Memory B cell (primary cell): ENCODE measurements at places on chromosomes 4 and X.

DNA sequence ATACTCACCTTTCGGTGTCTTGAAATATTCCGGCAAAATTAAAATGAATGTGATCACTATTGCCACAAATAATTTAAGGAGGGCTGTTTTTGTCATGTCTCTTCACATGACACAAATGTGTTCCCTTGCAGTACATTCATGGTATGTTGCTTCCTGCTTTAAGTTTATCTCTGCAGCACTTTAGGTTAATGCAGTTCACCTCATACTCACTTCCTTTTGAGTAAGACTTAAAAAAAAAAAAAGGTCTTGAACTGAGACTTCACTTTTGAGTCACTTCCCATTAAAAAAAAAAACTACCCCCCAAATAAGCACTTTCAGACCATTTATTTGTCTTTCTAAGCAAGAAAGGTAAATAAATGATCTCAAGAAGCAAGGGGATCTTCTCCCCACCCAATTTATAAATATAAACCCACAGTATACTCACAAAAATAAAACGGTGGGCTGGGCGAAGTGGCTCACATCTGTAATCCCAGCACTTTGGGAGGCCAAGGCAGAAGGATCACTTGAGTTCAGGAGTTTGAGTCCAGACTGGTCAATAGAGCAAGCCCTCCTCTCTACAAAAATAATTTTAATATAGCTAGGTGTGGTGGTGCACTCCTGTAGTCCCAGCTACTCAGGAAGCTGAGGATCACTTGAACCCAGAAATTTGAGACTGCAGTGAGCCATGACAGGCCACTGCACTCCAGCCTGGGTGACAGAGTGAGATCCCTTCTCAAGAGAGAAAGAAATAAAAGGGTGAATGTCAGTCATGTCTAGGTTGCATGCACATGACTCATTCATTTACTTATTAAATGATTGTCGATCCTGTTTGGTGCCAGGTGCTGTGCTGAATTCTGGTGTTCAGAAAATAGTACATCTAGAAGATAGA is at the start of gene TMEM156:
TMEM156 (minus strand) TSS at position 192 of the 868 bp plus-strand sequence; CDS start at position 96, 96 bp downstream.
- no peak for DNase-seq

DNA sequence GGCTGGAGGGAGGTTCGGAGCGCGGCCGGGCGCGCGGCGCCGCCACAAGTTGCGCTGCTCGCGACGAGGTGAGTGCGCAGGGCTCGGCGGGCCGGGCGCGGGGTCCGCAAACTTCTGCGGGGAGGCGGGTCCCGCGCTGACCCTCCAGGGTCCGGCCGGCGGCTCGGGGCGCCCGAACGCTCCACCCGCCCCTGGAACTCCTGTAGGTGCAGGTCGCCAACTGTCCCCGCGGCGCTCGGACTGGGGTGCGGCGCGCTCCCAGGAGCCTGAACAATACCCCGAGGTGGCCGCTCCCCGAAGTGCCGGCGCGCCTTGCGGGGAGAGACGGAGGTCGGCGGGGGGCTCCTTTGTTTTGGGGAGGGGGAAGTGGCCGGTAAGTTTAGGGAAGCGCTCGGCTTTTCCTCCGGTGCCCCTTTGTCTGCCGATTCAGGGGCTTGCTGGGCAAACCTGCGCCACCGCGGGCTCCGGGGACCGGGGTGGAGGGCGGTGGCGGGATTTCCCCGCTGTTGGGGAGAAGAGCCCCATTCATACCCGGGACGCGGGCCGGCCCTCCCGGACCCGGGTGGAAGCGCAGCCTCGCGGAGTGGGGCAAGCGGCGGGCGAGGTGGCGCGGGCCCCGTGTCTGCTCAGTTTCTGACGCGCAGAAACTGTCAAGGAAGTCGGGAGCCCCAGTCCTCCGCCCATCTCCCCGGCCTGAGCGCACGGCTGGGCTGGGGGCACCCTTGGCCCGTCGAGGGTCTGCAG is 694 bp downstream of the TBL1X start:
- peak; percentile 51 for DNase-seq

DNA sequence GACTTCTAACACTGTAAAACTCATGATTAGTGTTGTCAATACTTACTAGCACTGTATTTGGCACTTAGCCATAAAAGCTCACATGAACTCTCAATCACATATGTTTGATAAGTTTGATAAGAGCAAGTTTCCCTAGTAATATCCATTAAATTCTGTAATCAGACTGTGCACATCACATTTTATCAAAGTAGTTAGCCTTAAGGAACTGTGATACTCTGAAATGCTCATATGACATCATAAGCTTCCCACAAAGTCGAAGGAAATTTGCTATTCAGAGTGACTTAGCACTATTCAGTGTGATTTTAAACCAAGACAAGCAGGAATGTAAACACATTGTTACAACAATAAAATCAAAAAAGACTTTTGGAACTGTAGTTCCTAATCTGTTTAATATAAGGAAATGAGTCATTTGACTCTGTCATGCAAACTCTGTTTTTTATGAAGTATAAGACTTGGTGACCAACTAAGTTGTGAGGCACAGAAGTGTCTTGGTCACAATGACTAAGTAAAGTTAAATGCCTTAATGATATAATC is 6.7 kb downstream of the SLC7A11 start:
- DNase-seq, result no peak

DNA sequence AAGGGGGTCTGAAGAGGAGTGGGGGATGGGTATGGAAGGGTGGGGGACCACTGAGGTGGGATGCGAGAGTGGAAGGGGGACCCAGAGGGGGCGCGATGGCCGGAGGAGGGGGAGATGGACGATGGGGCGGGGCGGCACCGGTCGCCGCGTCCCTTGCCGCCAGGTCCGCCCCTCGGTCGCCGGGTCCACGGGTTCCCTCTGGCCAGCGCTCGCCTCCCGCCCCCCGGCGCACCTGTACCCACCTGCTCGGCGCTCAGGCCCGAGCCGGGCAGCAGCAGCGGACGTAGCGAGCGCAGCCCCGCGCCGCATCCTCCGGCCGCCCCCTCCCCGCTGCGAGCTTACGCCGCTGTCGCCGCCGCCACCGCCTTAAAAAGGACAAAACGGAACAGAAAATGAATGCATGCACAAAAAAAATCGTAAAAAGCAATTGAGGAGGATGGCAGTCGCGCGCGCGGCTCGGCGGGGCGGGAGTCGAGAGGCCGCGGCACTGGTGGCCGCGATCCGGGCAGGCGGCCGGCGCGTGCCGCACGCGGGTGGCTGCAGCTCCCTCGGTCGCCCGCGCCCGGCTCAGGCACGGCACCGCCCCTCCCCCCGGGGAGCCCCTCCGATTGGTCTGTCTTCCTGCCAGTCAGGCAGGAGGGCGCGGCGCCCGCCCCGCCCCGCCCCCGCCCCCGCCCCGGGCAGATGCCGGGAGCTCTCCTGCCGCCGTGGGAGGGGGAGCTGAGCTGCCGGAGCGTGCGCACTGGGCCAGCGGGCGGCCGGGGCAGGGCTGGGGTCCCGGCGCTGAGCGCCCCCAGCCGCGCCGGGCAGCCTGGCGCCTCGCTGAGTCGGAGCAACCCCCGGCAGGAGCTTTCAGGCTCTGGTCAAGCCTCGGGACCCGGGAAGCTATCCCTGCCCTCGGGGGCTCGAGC is at the start of gene JAKMIP1:
JAKMIP1 (minus strand) TSS at position 539 of the 911 bp plus-strand sequence. CDS start 87,699 bp downstream, outside the sequence.
- peak; percentile 60 for DNase-seq

GRCh38 chr4:79604152-79604551 is 196.1 kb upstream of the GK2 start:
- DNase-seq, result no peak

DNA sequence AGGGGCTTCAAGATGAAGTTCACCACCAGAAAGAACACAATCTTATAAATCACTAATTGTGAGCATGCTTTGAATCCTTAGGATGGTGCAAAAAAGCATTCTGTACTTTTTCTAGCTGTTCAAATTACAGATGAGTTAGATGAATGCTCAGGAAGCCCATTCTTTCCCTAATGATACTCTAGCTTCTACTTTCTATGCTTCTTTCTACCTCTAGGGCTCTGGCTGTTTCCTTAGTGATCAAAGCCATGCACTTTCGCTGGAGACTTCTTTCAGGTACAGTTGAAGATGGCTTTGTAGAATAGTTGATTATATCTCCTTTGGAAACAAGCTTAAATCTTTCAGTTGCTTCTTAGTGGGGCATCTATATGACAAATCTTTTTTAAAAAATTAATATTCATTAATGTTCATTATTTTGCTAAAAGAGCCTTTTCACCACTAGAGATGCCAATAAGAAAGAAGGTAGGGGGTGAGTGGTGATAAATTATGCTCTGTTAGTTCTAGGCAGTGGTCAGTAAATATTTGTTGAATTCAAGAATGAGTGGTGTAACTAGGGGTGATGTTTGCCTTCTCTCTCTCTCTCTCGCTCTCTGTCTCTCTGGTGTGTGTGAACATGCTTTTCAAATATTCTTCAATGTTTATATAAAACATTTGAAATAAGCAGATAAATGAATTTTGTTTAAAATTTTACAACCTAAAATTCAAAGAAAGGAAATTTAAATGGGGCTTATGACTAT is 169.4 kb downstream of the GLUD2 start:
- DNase-seq, result no peak

- DNase-seq, result no peak
Observed at GRCh38 chrX:103215425-103215991, 600 bp downstream of the BEX4 start.

DNA sequence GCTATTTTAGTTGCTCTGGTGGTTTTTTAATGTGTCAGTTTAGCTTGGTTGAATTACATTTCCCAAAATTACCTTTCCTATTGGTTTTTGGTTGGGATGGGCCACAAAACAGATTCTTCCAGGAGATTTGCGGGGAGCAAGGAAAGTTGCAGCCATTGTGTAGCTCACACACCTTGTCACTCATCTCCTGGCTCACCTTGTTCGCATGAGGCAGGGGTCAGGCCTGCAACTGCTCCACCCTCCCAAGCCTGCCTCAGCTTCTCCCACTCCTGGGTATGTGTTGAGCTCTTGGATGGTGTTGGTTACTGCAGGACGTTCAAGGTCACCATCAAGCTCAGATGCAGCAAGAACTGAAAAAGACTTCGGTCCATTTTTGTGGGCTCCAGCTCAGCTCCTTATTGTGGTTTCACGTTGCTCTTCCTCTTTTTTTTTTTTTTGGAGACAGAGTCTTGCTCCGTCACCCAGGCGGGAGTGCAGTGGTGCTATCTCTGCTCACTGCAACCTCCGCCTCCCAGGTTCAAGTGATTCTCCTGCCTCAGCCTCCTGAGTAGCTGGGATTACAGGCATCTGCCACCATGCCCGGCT is 95.6 kb upstream of the METTL14 start:
- DNase-seq, result no peak

DNA sequence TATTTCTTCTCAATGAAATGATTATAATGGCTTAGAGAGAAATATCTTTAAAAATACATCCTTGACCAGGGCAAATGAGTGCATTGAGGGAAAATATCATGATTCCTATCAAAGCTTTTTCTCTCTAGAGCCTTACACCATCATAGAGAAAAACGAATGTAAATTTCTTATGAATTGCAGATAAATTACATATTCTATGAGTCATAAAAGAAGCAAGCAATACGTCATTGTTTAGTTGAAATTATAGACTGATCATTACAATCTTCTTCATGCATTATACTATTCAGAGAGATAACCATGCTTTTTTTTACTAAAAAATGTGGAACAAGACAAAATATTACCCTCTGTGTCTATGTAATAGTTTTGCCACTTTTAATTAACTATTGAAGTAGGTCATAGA is 100.9 kb upstream of the RXFP1 start:
- DNase-seq, result no peak

DNA sequence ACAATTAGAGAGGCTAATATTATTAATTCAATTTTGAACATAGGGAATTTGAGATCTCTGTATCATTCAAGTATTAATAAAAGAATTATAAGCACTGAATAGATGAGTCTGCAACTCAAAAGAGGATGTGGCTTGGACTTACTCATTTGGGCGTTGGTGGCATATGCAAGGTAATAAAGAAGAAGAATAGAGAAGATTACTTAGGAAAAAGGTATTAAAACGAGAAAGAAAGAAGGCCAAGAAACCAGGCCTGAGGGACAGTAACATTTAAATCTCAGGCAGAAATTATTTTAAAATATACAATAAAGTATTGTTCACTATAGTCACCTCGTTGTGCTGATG is 383.0 kb upstream of the INTU start:
- no peak for DNase-seq

GRCh38 chrX:133493366-133493765 is 78.1 kb upstream of the GPC4 start:
- no peak for DNase-seq

DNA sequence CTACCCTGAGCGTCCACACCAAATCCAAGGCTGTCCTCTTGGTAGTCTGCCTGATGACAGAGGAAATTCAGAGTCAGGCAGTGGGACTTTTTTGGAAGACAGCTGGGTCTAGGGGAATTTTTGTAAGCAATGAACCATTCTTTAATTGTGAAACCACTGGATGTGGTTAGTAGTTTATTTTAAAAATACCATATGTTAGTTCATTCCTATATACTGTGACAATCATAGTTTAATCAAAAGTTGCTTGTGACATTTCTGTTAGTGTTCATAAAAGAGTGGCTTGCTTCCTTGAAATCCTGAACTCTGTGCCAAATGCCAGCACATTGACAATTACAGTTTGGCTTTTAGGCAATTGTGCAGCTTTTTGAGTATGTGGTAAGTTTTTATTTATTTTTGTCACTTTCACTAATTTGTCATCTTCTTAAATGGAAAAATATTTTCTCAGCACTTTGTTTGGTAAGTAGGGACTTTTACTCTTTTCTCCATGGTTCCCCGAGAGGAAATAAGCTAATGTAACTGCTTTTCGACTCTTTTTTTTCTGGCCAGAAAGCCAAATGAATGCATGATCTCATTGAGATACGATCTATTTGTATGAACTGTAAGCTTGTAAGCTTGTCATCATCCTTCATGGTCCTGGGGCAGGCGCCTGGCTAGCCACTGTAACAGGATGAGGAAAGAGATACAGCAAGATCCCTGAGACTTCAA is 72.6 kb upstream of the SLC4A4 start:
- DNase-seq, result no peak

DNA sequence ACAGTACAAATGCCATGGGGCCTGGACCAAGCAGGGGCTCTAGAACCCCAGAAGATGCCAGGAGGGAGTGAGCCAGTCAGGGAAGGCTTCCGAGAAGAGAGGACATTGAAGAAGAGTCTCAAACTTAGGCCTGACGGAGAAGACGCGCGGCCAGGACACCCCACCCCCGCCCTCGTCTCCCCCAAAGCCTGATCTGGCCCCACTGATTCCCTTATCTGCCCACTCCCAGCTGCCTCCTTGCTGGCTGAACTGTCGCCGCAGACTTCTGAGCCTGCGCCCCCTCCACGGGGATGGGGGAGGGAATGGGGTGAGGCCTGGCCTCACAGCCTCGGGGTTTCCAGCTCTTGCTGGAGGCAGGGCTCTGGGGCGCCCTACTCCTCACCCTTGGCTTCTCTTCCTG is 3.6 kb upstream of the GATA1 start:
- no peak for DNase-seq

DNA sequence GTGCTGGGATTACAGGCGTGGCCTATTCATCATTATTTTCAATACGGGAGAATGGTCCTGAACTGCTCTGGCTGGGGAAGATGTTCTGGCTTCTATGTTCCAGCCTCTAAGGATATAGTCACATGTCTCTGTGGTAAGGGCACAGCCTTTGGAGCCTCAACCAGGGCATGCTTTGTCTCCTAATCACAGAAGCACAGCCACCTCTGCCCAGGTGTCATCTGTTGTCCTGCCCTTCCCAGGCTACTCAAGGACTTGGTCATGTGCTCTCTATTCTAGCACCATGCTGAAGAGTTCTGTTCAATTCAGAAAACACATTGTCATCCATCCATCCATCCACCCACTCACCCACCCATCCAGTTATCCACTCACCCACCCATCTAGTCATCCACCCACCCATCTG is 29.5 kb downstream of the ASMTL start:
- no peak for DNase-seq

GRCh38 chr4:38385093-38386004 is 278.6 kb upstream of the KLF3 start:
- no peak for DNase-seq

- no peak for DNase-seq
Observed at GRCh38 chr4:101707596-101707995, 82.9 kb upstream of the BANK1 start.

GRCh38 chrX:38803243-38803587 is 2.0 kb downstream of the MID1IP1 start:
- DNase-seq, result no peak
